ENCODE measurements at places on chromosomes 2 and 18.

GRCh38 chr2:13919981-13920382, 712.5 kb upstream of the LRATD1 start:
- DNase-seq: no peak

GRCh38 chr18:61569176-61569892, 236.1 kb downstream of the CDH20 start:
- DNase-seq: no peak

GRCh38 chr2:28477087-28477486, 18.8 kb upstream of the PLB1 start:
- no peak for DNase-seq

DNA sequence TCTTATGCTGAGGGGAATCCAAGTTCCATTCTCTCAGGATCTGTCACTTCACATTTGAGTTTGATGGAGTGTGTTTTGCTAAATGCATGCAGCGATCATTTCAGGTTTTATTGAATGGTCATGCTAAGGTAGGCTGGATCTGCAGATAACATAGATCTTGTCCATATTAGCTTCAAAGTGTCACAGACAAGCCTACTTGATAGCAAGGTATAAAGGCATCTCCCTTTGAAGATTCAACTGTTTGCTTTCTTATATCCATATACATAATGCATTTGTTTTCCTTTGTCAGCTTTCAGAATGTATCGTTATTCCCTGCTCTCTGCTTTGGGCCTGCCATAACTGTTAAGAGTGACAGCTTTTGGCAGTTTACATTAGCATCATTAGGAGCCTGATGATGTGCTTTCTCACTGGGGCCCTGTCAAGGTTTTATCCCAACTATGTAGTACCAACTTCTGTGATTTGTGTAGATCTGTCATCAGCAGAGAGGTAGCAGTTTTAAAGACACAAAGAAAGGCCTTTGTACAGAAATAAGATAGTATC, 604.3 kb upstream of the CDH7 start:
- peak; percentile 71 for DNase-seq

GRCh38 chr2:241551998-241552737, 6.4 kb upstream of the BOK start:
- no peak for DNase-seq

DNA sequence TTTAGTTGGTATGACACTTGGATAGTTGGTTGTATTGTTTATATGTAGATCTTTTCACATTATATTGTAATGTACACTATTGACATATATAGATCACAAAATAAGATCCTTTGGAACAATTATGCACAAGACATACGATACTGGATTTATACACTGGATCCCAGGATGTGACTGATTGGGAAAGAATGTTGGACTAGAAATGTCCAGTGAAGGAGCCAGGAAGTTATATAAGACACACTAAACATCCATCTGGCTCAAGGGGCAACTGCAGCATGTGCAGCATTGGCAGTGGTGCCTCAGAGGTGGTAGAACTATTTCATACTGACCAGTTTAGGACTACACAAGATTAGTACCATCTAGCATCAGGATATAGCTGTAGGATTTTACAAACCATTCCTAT, 104.9 kb downstream of the TRABD2A start:
- DNase-seq: no peak

DNA sequence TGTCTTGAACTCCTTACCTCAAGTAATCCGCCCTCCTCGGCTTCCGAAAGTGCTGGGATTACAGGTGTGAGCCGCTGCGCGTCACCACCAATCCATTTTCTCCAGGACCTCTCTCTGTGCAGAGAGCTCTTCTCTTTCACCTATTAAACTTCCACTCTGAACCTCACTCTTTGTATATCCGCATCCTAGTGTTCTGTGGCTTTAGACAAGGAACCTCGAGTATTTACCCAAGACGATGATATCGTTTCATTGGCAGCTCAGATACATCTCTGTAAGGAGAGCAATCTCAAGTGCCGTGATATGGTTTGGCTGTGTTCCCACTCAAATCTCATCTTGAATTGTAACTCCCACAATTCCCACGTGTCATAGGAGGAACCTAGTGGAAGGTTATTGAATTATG, 15.1 kb upstream of the WDR33 start:
- no peak for DNase-seq

DNA sequence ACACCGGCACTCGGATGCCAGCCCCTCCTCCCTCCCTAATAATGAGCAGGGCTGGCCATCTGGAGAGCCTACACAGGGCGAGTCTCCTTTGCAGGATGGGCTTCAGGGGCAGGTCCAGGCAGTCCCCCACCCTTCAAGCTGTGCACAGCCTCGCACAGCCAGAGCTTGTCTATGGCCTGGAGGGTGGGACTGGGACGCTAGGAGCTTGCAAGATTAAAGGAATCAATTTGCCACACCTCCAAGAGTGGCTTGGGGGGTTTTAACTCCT, 43.9 kb upstream of the OTOF start:
- no peak for DNase-seq

DNA sequence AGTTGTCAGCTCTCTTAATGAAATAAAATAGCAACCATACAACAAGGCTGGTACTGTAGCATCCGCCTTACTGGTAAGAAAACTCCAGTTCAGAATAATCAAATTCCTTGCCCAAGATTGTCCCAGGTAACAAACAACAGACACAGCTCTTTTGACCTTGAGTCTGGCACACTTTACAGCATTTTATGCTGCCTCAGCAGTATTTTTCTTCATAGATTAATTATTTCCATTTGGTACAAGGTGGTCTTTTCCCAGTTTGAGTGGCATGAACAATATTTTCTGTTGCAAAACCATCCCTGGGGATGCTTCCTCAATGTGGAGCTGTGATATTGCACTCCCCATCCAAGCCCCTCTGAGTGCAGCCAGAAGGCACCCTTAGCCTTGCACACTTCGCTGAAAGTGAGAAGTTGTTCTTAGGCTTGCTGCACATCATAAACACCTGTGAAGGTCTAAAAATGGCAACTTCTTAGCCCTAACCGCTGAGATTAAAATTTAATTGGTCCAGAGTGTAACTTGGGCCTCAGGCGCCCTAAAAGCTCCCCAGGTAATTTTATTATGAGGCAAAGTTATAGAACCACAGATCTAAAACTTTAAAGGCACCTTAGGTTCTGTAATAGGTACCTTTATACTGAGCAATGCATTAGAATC, 523.3 kb downstream of the CMPK2 start:
- no peak for DNase-seq

GRCh38 chr18:57837917-57838548, 34.9 kb upstream of the ATP8B1 start:
- DNase-seq: no peak

DNA sequence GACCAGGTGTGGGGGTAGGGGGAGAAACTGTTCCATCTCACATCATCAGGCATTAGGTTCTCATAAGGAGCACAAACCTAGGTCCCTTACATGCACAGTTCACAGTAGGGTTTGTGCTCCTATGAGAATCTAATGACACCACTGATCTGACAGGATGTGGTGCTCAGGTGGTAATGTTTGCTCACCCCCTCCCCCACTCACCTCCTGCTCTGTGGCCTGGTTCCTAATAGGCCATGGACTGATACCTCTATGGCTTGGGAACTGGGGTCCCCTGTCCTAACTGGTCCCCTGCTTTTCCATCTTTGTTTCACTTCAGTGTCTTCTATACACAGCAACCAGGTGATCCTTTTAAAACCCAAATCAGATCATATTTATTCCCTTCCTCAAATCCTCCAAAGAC, 267.8 kb downstream of the TNS1 start:
- DNase-seq: no peak

DNA sequence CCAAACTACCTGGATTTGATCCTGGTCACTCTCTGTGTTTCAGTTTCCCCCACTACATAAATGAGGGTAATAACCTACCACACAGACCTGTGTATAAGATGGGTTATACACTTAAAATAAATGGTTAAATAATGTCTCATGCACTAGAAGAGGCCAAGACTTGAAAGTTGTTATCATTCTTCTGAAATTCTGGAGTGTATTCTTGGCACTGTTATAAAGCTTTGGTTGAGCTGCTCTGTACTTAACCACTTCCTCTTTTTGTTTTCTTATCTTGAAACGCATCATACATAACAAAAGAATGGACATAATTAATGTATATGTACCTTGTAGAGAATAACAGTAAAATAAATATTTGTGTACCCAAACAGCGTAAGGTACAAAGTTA, 281.0 kb downstream of the AFF3 start:
- DNase-seq: no peak

DNA sequence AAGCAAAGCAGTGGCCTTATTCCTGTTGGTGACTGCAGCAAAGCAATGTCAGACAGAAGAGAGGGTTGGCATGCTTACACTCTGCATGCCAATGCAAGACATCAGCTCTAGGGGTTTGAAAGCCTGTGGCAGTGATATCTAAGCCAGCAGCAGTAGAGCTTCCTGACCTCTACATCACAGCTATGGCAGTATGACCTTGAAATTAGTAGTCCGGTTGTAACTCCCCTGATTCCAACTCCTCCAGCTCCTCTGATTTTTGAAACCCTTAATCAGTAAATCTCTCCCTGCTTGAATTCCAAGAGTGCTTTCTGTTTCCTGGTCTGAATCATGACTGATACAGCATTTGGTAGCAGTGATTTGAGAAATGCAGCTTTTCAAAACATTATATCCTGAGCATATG, 60.0 kb upstream of the LRP1B start:
- no peak for DNase-seq

DNA sequence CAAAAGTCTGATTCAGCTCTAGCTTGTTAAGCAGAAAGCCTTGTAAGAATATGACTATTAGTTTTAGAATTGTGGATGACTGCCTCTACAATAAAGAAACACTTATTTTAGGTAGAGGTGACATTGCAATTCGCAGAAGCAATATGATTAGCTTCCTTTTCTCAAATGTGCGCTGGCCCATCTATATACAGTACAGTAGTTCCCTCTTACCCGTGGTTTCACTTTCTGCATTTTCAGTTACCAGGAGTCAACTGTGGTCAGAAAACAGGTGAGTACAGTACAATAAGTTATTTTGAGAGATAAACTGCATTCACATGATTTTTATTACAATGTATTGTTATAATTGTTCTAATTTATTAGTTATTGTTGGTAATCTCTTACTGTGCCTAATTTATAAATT, 405.1 kb downstream of the GPD2 start:
- no peak for DNase-seq

GRCh38 chr2:28484835-28485234, 11.0 kb upstream of the PLB1 start:
- DNase-seq: no peak

DNA sequence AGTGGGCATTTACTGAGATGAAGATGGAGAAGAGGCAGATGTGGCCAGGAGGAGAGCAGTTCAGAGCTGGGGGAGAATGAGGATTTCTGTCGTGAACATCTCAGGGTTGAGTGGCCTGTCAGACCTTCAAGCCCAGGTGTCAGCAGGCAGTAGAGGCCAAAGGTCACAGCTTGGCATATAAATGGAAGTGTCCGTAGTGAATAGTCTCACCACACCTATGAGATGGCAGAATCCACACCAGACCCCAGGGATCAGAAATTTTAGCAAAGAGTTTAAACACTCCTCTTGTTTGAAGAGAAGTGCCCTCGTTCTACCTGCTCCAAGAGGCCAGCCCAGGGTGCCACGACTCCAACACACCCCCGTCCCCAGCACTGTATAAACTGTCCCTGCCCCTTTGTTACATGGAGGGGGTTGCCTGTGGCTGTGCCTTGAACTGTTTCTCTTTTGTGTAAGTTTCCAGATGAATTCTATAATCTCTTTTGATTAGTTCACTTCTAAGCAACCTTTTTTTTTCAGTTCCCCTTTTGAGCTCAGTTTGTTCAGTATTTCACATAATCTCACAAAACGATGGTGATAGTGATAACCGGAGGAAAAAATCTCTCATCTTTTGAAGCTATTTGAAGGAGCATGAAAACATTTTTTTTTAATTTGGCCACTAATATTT, 69.0 kb upstream of the TTC39C start:
- DNase-seq: no peak

GRCh38 chr2:122098306-122098705, 342.9 kb downstream of the TSN start:
- DNase-seq: no peak

GRCh38 chr18:22551536-22552151, 133.9 kb upstream of the CTAGE1 start:
- no peak for DNase-seq

- no peak for DNase-seq
These were observed 11.2 kb upstream of the ATP9B start for GRCh38 chr18:79058007-79058406.

DNA sequence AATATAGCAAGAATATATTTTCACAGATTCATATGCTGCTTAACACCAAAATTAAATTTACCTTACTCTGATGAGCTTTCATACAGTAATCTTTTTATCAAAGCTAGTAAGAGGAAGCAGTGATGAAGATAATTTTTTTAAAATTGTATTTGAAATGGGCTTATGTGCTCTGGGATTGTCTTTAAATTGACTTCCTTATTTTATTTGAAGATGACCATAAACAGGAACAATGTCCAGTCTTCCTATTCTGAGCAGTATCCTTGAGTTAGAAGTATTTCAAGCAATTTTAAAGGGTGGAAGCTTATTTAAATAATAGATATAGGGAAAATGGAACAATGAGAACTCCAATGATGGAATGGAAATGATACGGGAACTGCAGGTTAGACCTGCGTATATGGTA, 211.6 kb downstream of the MCFD2 start:
- DNase-seq: no peak

GRCh38 chr2:235835810-235836209, 332.4 kb downstream of the GBX2 start:
- no peak for DNase-seq
